ENCODE measurements at places on chromosomes 7 and 10. TPM values are rescaled to one million over a fixed set of nuclear protein-coding genes. Genes with fewer than 3 reads are reported as not detected.

GRCh38 chr10:49231086-49231820, 43.1 kb upstream of the TMEM273 start:
- no peak for DNase-seq

DNA sequence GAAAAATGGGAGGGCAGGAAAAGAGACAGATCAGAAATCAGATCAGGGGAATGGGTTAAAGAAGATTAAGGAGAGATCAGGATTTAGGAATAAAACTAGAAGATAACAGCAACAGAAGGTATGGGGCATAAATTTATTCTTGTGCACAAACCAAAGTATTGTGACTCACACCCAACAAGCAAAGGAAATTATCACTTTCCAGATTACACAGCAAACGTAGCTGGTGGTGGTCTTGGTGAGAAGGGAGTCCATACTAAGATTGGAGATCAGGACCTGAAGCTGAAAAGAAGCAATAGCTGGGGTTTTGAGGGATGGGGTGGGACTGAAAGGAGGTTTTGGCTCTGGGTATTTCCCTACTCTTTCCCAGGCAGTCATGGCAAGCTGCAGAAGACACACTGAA, 3.5 kb upstream of the MYOZ1 start:
- DNase-seq, result no peak

DNA sequence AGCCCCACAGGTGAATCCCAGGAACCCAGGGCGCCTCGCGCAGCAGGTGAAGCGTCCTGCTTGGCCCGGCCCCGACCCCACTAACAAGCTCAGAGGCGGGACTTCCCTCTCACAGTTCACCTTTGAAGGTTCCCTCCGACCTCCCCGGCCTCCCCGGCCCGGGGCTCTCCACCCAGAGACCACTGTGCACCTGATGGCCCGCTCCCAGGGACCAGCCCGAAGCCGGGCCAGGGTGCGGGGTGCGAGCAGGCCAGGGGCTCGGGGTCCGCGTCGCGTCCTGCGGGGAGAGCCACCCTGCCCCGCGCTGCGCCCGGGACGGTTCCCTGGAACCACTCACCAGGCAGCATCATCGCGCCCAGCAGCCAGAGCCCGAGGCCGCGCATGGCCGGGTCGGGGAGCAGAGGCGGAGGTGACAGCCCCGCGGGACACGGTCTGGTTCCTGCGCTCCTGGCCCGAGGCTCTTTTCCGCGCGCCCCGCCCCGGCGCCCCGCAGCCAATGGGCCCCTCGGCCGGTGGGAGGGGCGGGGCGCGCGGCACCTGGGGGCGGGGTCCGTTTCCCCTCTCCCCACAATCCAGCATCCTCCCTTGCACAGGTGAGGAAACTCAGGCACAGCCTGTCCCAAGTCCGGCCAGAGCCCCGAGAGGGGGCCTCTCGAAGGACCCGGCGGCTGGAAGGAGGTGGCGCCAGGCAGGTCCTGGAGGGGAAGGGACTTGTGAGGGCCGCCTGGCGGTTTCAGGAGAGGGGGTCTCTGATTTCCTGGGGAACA, at the start of gene ADAM8:
Gene ADAM8, minus strand, starts transcription at position 434 of the 767 bp plus-strand sequence. Its CDS starts 51 bp downstream, at position 383.
- DNase-seq, result no peak

- DNase-seq, result no peak
Observed at GRCh38 chr10:59036311-59037017, 140.0 kb upstream of the PHYHIPL start.

DNA sequence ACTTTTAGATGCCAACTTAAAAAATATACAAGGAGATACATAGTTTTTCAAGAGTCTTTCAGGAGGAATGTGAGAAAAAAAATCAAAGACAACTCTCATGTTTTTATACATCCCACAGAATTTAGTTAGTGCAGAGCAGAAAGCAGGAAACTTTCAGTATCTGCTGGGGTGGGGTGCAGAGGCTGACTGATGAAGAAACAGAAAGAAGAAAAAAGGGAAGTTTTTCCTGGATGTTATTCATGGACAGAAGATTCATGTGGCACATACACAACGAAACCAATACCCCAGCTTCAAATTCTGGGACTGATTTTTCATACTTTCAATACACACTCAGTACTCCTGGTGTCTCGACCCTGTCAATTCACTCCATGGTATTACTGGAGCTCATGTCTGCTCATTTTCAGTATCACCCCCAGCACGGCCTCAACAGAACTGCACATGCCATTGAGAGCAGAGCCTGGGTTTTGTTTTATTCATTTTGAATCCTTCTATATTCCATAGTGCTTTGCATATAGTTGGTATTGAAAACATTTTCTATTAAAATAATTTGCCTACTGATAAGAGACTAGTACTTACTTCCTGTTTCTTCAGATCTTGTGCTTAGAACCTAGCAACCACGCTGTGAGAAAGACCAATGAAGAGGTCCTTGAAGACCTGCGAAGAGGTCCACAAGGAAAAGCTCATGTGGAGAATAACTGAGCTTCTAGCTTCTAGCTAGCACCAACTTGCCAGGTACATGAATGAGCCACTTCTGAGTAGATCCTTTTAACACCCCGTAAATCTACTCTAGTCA, 49.0 kb downstream of the NDUFB2 start:
- DNase-seq, result no peak

- no peak for DNase-seq
Observed at GRCh38 chr7:128974241-128974934, 36.7 kb downstream of the IRF5 start.

GRCh38 chr7:1100834-1101562, 13.1 kb downstream of the GPER1 start:
- no peak for DNase-seq

- no peak for DNase-seq
Observed at GRCh38 chr7:129616530-129616929, 5.0 kb downstream of the NRF1 start.

DNA sequence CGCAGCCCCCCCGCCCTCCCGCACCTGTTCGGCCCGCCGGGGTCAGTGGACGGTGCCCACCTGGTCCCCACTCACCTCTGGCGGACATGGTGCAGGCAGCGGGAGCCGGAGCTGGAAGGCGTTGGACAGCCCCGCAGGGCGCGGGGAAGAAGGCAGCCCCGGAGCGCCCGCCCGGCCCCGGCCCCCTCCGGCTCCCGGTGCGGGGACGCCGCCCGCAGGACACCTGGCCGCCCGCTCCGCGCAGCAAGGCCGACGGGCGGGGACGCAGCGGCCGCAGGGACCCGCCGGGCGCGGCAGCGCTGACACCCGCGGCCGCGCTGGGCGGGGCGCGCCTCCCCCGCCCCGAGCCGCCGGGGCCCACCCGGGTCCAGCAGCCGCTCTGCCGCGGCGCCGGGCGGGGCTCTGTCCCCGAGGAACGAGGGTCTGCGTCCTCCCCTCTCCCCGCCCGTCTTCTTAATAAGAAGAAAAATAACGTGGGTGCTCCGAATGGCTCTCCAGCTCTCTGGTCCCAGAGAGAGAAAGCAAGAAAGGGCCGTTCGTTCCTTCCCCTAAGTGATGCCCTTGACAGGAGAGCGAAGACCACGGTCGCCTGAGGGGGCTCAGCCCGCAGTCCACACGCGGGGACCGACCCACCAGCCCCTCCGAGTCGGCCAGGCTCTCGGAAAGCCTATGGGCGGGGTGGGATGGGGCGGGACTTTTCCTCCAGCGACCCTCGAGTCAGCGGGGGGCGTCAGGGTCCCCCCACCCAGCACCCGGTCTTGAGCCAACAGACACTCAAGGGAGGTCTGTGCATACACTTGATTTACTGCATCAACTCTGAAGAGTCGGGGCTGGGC, 53.4 kb upstream of the FHIP2A start:
- no peak for DNase-seq

GRCh38 chr10:12720217-12720981, 281.1 kb downstream of the CCDC3 start:
- DNase-seq, result peak; percentile 90

DNA sequence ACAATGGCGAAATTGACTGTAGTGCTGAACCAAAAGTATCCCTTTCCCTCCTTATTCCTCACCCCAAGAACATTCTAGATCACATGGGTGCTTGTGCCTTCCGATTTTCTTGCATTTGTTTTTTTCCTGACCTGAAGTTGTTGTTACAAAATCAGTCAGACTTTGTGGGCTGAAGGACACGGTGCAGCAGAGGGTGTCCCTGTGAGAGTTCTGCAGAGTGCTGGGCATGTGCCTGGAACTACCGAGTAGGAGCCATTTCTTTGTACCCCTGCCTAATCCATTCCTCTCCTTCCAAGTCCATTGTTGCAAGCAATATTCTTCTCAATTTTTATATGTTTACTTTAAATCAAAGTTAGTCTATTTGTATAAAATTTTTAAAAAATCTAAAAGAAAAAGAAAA, 35.3 kb upstream of the GJD4 start:
- DNase-seq, result no peak

GRCh38 chr10:28561531-28561930, 28.6 kb downstream of the WAC start:
- no peak for DNase-seq

GRCh38 chr10:108360187-108360586, 1195.7 kb upstream of the SORCS1 start:
- DNase-seq, result no peak

GRCh38 chr7:150755473-150756099, 18.4 kb downstream of the GIMAP5 start:
- DNase-seq, result peak; percentile 49

The CSTF2T gene
- 23.7 TPM for total RNA-seq

The VOPP1 gene
- 28.9 TPM for total RNA-seq

The GTF2IRD1 gene
- total RNA-seq, result 19.3 TPM

The C1QL3 gene
- not detected for total RNA-seq

The PHYHIPL gene
- not detected for total RNA-seq

The SVIL gene
- total RNA-seq, result 250 TPM
